Ascending aorta (tissue), 2 donors: ENCODE measurements at places on chromosomes 16 and 17. TPM values are rescaled to one million over a fixed set of nuclear protein-coding genes. Genes with fewer than 3 reads are reported as not detected.

PDXDC1 gene
- total RNA-seq = 58.5 TPM

ALOX15B gene
- 2.3 TPM for total RNA-seq

RUNDC1 gene
- total RNA-seq = 10.2 TPM

CLEC10A gene
- total RNA-seq = 29.8 TPM

PPY gene
- not detected for total RNA-seq

CSH1 gene
- not detected for total RNA-seq

PDK2 gene
- total RNA-seq = 73.5 TPM

VEZF1 gene
- total RNA-seq = 47.4 TPM

WFDC1 gene
- 126 TPM for total RNA-seq

MYCBPAP gene
- 7.9 TPM for total RNA-seq

CREBBP gene
- total RNA-seq = 73.7 TPM

SLC16A13 gene
- total RNA-seq = 1.5 TPM

ST6GALNAC2 gene
- total RNA-seq = 15.8 TPM

KIF2B gene
- total RNA-seq = not detected

MYO1C gene
- 251 TPM for total RNA-seq

ZG16 gene
- total RNA-seq = 0.21 TPM

G6PC1 gene
- total RNA-seq = not detected

KCNH6 gene
- not detected for total RNA-seq

LGALS9B gene
- total RNA-seq = not detected

MEIOC gene
- total RNA-seq = not detected

DCAF7 gene
- 18.6 TPM for total RNA-seq

KRTAP4-9 gene
- not detected for total RNA-seq

KCNH4 gene
- total RNA-seq = not detected

TM4SF5 gene
- not detected for total RNA-seq

TRIM72 gene
- not detected for total RNA-seq

SRL gene
- total RNA-seq = 15.6 TPM

ATF7IP2 gene
- not detected for total RNA-seq

MMP25 gene
- 0.21 TPM for total RNA-seq

CEMP1 gene
- not detected for total RNA-seq

HBA1 gene
- 585 TPM for total RNA-seq

AURKB gene
- not detected for total RNA-seq

SLC5A10 gene
- not detected for total RNA-seq

FSCN2 gene
- total RNA-seq = not detected

TPSAB1 gene
- 6.7 TPM for total RNA-seq

SOX15 gene
- total RNA-seq = not detected

SLC6A4 gene
- total RNA-seq = 0.85 TPM

ZNF785 gene
- 12.1 TPM for total RNA-seq

CDC6 gene
- total RNA-seq = 1.2 TPM

PRAC1 gene
- total RNA-seq = not detected

KRT14 gene
- total RNA-seq = 10.3 TPM

CDRT15L2 gene
- not detected for total RNA-seq

HS3ST3B1 gene
- total RNA-seq = 14.6 TPM

PDILT gene
- not detected for total RNA-seq

HS3ST3A1 gene
- total RNA-seq = not detected

PIK3R6 gene
- 2.2 TPM for total RNA-seq

KCNAB3 gene
- not detected for total RNA-seq

PRAC2 gene
- not detected for total RNA-seq

TP53TG3B gene
- not detected for total RNA-seq

CASKIN1 gene
- total RNA-seq = not detected

AHSP gene
- total RNA-seq = not detected
